Epithelial cell of proximal tubule (primary cell): ENCODE measurements at places on chromosomes 7 and 10. TPM values are rescaled to one million over a fixed set of nuclear protein-coding genes. Genes with fewer than 3 reads are reported as not detected.

GRCh38 chr10:89923661-89924060 lies 222.3 kb downstream of the KIF20B start:
- DNase-seq: no peak

DNA sequence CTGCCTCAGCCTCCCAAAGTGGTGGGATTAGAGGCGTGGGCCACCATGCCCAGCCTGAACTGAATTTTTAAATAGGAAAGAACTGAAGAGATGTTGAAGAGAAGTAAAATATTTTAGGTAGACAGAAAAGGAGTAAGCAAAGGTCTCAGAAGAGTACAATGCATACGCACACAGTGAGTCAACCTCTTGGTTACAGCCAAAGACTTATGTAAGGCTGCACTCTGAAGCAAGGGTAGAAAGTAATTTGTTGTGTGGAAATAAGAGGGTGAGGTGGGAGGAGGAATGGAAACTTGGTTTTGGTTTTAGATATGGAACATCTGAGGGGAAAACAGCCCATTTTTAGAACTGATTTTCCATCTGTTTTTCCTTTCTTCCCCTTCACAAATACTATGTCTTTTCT lies 17.6 kb downstream of the KRIT1 start:
- no peak for DNase-seq

DNA sequence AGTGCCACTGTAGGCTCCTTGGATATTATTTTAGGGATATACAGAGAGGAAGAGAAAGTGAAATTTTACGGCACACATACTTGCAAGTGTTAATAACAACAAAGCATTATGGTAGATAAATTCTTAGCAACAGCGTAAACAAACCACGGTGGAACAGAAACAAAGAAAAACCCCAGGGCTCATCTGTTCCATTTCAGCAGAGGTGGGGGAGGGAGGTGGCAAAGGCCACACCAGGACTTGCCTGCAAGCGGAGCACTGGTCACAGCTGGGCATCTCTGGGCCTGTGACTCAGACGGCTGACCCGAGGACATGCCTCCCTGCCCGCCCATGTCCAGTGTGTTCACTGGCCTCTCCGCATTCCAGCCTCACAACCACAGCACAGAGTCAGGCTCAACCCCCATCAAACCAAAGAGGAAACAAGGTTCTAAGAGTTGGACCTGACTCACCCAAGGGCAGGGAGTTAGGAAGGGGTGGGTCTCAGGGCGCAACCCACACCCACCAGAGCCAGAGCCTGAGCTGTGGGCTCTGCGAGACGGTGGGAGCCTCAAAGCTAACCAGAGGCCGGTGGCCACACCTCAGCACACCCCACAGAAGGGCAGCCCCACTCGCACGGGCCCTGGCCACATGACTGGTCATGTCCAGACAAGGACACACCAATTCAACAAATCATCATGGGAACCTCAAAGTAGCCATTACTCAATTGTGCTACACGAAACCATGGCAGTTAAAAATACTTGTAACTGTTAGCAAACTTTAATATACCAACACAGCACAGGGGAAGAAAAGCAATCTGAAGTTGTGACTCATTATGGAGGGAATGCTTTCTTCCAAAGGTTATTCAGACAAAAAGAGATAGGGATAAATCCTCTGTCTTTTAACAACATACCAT lies 10.7 kb downstream of the ESYT2 start:
- peak; percentile 98 for DNase-seq

- no peak for DNase-seq
Observed at GRCh38 chr7:47385536-47386125, 196.3 kb downstream of the TNS3 start.

- DNase-seq: peak; percentile 30
Observed at GRCh38 chr7:43491984-43492383, 90.9 kb upstream of the STK17A start.

Gene TEX36
- total RNA-seq: not detected in 2 replicates

DNA sequence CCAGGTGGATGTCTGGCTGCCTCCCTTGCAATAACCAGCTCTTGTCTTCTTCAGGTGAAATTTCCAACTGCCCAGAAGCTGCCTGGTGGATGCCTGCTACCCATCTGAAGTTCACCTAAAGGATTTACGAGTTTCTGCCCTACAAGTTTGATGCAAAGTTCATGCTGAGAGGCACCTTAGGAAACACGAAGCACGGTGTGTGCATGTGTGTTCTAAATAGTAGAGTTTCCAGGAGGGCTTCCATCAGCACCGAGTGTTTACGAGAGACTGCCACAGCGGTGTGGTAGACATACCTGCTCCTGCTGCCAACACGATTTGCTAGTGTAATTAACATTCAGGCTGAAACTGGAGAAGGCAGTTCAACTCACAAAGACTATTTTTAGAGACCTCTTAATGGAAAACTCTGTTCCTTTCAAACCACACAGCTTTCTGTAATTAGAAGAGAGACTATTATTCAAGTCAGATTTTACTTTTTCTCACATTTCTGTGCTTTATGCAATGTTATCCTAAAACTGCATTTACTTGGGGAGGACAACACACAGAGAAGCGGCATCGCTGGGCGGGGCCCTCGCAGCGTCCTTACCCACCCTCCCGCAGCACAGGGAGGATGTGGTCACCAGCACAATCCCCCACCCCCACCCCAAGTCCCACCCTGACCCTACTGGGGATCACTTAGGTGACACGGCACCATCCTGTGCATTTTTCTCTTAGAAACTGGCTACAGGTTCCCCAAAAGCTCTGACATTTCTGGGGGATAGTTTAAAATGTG lies 15.5 kb upstream of the CPXM2 start:
- DNase-seq: no peak

- DNase-seq: no peak
Observed at GRCh38 chr10:5876181-5876768, 13.4 kb downstream of the ANKRD16 start.

Gene CASTOR2
- 15.5 and 18.4 TPM in 2 replicates for total RNA-seq

Gene CALHM1
- not detected in 2 replicates for total RNA-seq

Gene CLRN3
- total RNA-seq: not detected in 2 replicates

Gene GIMAP7
- not detected in 2 replicates for total RNA-seq

Gene GSTK1
- total RNA-seq: 95.1 and 141 TPM in 2 replicates

DNA sequence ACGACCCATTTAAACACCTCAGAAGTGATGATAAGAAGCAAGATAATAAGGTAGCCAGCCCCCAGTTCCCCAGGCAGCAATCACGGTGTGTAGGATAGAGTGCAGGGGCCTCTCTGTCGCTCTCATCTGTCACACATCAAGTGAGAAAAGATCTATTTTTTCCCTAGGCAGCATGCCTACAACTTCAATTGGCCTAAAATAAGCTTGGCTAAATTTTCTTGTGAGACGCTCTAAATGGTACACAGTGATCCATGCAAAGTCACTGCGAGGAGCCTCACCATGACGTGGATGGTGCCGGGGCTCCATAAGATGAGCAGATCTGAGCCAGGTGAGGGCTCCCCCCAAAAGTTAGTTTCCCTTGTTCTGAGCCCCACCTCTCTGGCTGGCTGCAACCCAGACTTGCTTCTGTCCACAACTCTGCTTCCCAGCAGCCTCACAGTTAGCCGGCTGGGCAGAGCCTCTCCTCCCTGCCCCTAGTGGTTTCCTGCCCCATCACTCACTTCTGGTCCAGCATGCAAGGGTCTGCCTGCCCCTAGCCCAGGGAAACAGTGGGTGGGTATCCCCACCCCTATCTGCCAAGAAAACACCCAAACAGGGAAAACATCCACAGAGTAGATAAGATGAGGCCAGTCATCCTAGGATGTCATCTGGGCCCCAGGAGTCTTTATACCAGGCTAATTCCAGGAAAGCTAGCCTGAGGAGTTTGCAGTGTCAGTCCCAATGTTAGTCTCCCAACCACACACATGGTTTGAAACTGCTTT lies 342.1 kb downstream of the GRID1 start:
- DNase-seq: no peak

DNA sequence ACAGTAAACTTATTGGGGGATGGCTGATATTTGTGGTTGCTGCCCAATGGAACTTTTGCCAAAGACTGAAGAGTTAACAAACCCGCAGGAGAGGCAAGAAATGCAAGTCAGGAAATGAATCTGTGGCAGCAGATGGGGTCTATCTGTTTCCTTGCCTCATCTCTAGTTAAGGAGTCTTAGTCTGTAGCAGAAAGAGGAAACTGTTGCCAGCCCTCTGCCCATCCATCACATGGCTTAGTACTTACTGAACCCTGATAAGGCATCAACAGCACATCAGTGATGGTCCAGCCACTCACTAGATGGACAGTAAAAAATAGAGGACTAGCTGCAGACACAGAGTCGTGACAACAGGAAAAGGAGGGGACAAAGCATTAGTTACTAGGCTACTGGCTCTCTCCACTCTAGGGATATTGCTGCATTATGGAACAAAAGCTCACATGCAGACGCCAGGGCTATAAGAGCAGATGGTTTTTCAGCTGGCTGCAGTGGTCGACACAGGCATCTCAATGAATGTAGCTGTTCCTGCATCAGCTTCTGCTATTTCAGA lies 614.7 kb downstream of the PARD3 start:
- DNase-seq: no peak

Gene RNF32
- 0.35 and 0.36 TPM in 2 replicates for total RNA-seq

DNA sequence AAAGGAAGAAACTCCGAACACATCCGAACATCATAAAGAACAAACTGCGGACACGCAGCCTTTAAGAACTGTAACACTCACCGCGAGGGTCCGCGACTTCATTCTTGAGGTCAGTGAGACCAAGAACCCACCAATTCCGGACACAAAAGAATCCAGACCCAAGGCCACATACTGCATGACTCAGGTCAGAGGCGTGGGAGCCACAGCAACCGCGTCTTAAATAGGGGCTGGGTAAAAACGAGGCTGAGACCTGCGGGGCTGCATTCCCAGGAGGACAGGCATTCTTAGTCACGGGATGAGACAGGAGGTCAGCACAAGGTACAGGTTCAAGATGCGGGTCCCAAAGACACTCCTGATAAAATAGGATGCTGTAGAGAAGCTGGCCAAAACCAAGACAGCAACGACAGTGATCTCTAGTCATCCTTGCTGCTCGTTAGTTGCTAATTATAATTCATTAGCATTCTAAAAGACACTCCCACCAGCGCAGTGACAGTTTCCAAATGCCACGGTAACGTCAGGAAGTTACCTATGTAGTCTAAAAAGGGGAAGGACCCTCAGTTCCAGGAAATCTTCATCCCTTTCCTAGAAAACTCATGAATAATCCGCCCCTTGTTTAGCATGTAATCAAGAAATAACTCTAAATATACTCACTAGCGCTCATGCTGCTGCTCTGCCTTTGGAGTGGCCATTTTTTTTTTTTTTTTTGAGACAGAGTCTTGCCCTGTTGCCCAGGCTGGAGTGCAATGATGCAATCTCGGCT lies 19.3 kb downstream of the AP5Z1 start:
- no peak for DNase-seq

GRCh38 chr7:68245688-68246087 lies 1249.1 kb downstream of the TYW1 start:
- peak; percentile 16 for DNase-seq

Gene ZNF853
- total RNA-seq: 5.6 and 9.9 TPM in 2 replicates

GRCh38 chr10:104574427-104574826 lies 66.7 kb upstream of the SORCS3 start:
- no peak for DNase-seq

GRCh38 chr7:138903186-138903820 lies 77.9 kb downstream of the KIAA1549 start:
- no peak for DNase-seq

Gene LDB3
- not detected in 2 replicates for total RNA-seq

DNA sequence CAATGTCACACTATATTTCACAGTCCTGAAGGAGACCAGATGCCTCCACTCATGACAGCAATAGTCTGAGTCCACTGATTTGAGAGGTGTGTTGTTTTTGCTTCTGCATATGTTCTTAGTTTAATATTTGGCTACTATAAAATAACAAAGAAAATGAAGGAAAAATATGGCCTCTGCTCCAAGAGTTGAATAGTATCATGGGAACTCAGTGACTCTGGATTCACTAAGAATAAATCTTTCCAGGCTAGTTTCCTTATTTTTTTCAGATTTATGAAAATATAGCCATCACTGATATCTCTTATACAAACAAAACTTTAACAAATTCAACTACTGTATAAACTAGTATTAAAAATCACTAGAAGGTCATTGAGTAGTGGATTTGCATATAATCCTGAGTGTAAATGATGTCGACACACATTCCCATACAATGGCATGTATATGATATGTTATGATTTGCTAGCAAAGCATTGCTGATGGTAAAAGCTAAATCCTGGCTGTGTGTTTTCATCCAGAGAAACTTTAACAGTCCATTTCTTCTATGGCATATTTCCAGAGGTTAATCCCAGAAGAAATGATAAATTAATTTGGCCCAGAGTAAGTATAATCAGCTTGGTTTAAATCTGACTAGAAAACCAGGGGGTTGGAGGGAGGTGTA lies 66.0 kb upstream of the VIPR2 start:
- DNase-seq: no peak
